ENCODE measurements at places on chromosomes 4 and X.

DNA sequence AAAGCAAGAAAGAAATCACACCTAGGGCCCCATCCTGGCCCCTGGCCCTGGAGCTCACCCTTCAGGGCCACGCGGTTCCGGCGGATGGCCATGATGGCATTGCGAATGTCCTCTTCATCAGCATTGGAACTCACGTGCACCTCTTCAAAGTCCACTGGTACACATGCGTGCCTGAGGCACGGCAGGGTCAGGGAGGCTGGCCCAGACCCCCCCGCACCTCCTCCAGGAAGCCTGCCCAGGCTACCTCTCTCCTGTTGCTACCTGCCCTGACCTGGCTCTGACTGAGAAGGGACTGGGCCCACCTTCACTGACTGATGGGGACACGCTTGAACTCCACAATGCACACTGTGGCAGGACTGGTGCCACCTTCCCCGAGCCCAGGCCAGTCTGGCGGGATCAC is 4.5 kb downstream of the IDH3G start:
- DNase-seq: no peak

GRCh38 chrX:8984231-8984630 is 49.7 kb downstream of the FAM9B start:
- DNase-seq: no peak

DNA sequence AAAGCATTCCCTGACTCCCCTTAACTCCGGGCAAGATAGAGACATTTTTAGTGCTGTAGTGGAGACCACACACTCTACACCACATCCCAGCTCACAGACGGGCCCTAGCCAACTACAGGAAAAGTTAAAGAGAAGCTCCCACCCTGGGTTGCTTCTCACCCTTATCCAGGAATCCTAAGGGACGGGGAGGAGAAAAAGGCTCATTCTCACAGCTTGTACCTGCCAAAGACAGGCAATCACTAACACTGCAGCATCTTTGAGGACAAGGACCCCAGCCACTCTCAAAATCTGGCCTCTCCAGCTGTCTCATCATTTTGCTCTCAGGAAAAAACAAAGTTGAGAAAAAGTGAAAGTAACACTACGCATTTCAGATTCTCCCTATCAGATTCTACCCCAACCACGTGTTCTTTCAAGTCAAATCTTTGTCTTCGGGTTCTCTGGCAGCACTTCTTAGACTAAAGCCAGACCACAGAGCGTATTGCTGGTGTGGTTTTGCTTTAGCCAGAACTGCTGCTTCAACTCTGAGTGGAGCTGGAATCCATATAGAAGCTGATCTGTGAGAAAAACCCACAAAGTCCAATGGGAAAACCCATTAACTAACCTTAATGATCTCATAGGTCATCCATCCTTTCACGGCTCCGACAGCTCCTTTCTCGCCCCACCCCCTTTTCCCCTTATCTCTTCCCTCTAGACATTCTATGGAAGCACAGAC is 605.9 kb upstream of the DIPK2B start:
- peak; percentile 5 for DNase-seq

- no peak for DNase-seq
Observed at GRCh38 chrX:33987458-33987857, 144.7 kb downstream of the FAM47A start.

- no peak for DNase-seq
Observed at GRCh38 chr4:47143261-47143660, 111.9 kb downstream of the GABRB1 start.

DNA sequence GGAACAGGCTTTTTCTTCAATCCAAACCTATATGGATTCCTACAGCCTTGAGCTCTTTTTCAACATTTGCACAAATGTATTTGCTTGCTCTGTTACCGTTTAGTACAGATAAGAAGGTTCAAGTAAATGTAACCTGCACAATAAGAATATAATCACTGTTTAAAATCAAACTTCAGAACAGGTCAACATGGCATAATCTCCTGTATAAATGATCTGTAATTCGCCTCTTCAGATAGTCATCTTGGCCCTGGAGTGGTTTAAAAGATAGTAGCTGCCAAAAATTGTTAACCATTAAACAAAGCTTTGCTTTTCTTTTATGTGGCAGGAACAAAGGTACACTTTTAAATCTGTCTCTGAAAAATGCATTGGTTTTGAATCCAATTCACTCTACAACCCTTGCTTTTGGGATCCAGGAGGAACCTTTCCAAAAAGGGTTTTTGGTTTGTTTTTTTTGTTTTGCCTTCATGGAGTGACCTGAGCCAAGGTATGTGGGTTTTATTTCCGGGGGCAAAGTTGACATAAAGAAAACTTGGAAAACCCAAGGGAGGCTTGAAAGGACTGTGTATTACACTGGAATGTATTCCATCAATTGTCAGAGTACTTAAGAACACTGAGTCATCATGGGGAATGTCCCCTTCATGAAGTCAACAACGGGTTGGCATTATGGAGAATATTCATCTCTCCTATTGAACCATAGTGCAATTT is 210.4 kb upstream of the HCCS start:
- DNase-seq: no peak

DNA sequence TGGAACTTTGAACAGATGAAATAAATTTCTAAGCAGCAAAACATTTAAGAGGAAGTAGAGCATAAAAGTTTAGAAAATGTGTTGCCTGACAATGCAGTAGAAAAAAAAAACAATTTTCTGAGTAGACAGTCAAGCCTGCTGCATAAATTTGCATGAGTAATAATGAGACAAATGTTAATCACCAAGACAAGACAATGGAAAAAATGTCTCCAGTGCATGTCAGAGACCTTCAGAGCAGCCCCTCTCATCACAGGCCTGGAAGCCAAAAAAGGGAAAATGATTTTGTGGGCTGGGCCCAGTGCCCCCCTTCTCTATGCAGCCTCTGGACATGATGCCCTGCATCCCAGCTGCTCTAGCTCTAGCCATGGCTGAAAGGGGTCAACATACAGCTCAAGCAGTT is 204.6 kb downstream of the COX18 start:
- no peak for DNase-seq

- no peak for DNase-seq
Observed at GRCh38 chr4:76061421-76061820, 13.1 kb upstream of the ART3 start.

GRCh38 chr4:32519060-32519459 is 1798.9 kb downstream of the PCDH7 start:
- no peak for DNase-seq

DNA sequence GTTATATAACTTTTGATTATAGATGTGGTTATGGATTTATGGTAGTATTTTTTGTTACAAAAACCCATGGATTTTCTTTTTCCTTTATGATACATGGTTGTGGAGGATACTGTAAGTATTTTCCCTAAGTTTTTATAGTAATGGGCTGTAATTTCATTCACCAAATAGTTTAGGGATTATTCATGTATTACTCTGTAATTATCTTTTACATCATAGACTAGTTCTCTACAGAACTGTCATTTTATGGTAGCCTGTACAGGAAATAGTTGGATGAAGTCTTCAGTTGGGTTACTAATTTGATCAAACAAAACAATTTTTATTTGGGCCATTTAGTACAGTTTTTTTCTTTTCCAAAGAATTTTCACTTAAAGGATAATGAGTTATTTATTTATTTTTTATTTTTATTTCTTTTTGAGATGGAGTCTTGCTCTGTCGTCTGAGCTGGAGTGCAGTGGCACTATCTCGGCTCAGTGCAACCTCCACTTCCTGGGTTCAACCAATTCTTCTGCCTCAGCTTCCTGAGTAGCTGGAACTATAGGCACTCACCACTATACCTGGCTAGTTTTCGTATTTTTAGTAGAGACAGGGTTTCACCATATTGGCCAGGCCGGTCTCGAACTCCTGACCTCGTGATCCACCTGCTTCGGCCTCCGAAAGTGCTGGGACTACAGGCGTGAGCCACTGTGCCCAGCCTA is 42.1 kb downstream of the RBPJ start:
- no peak for DNase-seq

DNA sequence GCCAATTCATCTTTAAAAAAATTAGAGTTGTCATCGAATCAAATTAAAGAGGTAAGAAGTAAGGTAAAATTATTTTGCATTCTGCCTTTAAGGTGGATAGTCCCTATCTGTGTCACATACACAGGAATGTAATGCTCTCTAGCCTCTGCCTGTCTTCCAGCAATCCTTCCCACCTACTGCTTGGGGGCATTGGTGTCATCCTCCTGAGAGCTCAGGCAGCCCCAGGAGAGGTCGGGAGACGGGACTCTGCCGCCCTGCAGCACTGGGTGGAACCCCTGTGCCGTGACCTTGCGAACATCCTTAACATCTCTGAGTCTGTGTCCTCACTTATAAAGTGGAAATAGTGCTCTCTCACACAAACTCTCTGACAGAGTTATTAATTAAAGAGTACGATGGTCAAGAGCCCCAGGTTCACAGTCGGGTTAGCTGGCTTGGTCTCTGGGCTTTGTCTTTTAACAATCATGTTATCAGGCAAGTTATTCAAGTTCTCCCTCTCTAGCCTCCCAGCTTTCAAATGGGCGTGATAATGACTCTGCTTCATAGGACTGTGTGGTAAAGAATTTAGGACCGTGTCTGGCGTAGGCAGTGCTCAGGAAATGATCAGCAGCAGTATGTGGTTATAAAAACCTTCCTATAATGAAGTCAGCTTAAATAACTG is 10.2 kb downstream of the TLR3 start:
- no peak for DNase-seq

DNA sequence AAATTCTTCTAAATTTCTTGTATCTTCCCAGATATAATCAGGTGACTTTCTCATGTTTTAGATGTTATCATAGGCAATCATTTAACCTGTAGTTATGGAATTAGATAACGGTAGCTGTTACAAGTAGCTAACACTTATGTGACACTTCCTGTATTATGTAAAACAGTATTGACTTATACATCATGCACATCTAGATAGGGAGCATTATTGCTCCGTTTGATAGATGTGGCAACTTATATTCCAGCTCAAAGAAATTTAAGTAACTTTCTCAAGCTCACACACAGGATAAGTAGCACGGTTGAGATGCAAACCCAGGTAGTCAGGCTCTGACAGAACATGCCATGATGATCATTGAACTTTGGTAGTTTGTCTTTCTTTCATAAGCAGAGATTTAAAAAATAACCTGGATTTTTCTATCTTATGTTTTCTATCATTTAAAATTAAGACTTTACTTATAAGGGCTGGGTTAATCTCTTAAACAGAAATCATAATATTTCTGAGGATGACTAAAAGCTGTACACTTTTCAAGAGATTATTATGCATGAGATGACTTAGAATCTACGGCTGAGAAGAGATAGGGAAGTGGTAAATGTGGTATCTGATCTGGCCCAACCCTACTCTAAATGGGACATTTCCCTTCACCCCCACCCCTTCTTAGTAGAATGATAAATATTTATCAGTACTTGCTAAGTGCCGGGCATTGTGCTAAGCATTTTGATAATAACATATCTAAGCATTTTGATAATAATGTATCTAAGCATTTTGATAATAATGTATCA is 69.1 kb upstream of the HPGD start:
- no peak for DNase-seq

DNA sequence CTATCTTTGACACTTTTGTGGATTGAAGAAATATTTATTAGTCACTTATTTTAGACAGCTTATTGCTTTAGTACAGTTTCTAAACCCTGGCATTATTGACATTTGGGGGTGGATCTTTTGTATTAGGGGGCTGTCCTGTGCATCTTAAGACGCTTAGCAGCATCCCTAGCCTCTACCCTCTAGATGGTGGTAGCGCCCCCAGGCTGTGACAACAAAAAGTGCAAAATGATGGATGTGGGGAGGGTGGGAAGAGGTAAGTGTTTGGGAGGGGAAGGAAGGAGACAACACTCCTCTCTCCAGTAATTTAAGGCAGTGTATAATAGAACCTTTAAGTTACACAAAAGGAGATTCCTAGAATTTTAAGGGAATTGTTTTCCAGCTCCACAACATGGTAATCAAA is 1210.6 kb downstream of the C4orf33 start:
- DNase-seq: no peak

GRCh38 chr4:13918110-13918509 is 290.6 kb upstream of the BOD1L1 start:
- DNase-seq: no peak

DNA sequence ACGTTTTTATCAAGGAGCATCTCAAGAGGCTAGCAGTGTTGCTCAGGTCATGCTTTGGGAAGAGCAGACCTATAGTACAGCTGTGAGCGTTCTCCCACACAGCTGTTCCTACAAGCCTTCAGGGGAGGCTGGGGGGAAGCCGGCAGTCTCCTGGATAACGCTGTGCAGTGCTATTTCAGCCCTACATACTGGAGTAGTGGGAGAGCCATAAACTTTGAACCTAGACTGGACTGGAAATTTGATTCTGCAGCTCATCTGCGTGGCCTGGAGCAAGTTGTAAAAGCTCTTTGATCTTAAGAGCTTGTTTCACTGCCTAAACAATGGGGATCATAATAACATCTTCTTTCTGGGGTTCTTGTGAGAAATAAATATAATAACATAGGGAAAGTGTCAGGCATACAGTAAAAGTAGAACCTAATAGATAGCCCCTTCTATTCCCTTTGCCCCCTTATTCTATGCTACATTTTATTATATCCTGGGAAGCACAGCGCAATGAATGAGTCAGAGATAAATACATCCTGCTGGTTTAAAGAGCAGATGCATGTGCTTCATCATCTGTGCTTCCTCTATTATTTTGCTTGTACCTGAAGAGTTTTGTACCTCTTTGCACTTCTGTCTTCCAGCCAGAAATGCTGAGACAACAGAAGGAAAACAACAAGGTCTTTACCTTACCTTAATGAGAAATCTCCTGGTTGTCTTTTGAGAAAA is 14.7 kb upstream of the AMBN start:
- no peak for DNase-seq

GRCh38 chr4:106421441-106422296 is 53.1 kb upstream of the GIMD1 start:
- no peak for DNase-seq

Measured in GM12878 (cell line).